ENCODE measurements at places on chromosomes 2 and 18. TPM values are rescaled to one million over a fixed set of nuclear protein-coding genes. Genes with fewer than 3 reads are reported as not detected.

Gene ARL5A
- total RNA-seq = 27.7 TPM

Gene AOX1
- 76.8 TPM for total RNA-seq

Gene LIMS3
- total RNA-seq = 2.3 TPM

Gene CHMP3
- 54.7 TPM for total RNA-seq

Gene GPATCH11
- 3.8 TPM for total RNA-seq

Gene C1GALT1C1L
- total RNA-seq = not detected

Gene KCNJ3
- not detected for total RNA-seq

Gene SERPINB5
- not detected for total RNA-seq

Gene FAM110C
- total RNA-seq = not detected

Gene GFPT1
- 32.5 TPM for total RNA-seq

Gene PID1
- total RNA-seq = 20.6 TPM

Gene NDUFS1
- total RNA-seq = 89.7 TPM

Gene ADAM17
- total RNA-seq = 23.6 TPM

Gene MOCOS
- total RNA-seq = 1.1 TPM

Gene CRYBA2
- total RNA-seq = not detected

Gene FAP
- total RNA-seq = 12.8 TPM

Gene RAPGEF4
- total RNA-seq = 11.0 TPM

Gene DSG1
- total RNA-seq = not detected

Gene SP140
- not detected for total RNA-seq

Gene OR6B2
- not detected for total RNA-seq

Gene NEB
- under 0.01 TPM for total RNA-seq

Gene UPP2
- not detected for total RNA-seq

Gene GALNT3
- not detected for total RNA-seq

Gene RASGRP3
- total RNA-seq = 1.8 TPM

Gene C2orf80
- not detected for total RNA-seq

Gene PPP1R1C
- not detected for total RNA-seq

Gene NT5C1B
- not detected for total RNA-seq

Gene GDF7
- 0.36 TPM for total RNA-seq

Gene C1QL2
- not detected for total RNA-seq

Gene SERPINB3
- not detected for total RNA-seq

Gene CXCR1
- total RNA-seq = not detected

Gene EVX2
- total RNA-seq = not detected

Gene ADD2
- total RNA-seq = not detected

Gene HRH4
- not detected for total RNA-seq

Gene G6PC2
- not detected for total RNA-seq

Gene GREB1L
- 0.36 TPM for total RNA-seq

Gene TNS1
- total RNA-seq = 79.7 TPM

Gene SLC40A1
- 5.2 TPM for total RNA-seq

Gene DNAJC5G
- not detected for total RNA-seq

Gene STAMBP
- 20.0 TPM for total RNA-seq

Gene TXNDC2
- total RNA-seq = 0.32 TPM

Gene EFEMP1
- 5,147 TPM for total RNA-seq

All from cardiac atrium fibroblast (primary cell).